ENCODE measurements at places on chromosomes 7 and 10.
A peak's percentile ranks its signal among the peaks of the same experiment; 100 is the strongest.

DNA sequence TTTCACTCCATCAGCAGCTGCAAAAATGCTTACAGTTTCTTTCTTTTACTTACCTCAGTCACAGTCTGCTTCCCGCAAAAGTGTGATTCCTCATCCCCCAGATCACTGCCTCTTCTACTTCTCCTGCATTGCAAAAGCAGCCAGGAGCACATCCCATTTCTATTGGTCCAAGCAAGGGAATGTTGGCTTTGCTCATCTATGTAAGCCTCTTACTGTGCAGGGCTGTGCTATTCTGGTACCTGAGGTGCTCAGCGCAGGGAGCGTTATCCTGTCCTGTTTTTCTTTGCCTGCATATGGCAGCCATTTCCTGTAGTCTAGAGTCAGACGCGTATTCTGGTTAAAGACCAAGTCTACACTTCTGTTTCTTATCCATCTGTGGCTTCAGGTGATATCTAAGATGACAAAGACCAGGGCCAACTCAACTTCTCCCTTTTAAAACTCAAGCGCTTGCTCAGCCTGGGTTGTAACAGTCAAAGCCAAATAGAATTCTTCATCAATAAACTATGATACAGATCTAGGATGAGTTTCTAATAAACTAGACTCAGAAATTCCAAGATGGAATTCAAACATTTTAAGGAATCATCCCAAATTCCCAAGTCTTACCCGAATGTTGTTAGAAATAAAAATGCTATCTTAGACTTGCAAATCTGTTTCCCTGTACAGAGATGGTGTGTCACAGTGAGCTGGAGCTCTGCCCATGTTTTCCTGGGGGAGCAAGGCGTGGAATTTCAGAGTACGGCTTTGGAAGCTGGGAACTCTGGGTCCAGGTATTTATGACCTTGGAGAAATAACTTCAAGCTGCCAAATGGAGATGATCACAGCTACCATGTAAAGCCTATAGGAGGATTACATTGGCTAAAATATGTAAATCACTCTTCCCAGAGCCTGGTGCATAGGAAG is 6.1 kb upstream of the RBM17 start:
- DNase-seq = no peak

DNA sequence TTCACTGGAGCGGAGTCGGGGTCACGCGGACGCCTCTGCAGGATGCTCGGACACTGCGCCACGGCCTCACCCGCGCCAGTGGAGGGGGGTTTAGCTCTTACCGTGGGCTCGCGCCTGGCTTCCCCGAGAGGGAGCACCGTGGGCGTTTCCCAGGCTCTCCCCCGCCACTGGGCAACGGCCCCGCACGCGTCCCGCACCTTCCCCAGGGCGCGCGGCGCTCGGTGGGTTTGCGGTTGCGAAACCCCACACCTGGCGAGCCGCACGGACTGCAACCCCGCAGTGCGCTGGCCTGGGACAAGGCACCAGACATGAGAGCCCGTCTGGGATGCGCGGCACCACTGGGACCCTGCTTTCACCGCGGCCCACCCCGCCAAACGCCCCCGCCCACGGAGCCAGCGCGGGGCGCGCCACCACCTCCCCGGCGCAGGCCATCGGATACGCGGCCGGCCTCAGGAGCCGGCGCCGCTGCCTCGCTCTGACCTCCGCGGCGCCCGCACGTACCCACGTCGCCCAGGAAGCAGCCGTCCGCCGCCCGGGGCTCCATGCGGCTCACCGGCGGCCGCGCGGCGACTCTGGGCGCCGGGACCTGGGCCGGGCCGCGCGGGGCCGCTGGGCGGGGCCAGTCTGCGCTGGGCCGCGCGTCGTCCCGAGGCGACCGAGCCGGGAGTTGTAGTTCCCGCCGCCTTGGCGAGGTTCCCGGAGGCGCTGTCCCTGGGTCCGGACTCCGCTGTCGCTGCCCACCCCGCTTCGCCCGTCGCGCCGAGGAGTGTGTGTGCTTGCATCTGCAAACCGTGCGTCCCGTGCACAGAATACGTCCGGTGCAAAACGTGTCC is at the start of gene ASB13:
ASB13 (minus strand) TSS at position 588 of the 833 bp plus-strand sequence; CDS start at position 544, 44 bp downstream.
- DNase-seq = peak; percentile 73

DNA sequence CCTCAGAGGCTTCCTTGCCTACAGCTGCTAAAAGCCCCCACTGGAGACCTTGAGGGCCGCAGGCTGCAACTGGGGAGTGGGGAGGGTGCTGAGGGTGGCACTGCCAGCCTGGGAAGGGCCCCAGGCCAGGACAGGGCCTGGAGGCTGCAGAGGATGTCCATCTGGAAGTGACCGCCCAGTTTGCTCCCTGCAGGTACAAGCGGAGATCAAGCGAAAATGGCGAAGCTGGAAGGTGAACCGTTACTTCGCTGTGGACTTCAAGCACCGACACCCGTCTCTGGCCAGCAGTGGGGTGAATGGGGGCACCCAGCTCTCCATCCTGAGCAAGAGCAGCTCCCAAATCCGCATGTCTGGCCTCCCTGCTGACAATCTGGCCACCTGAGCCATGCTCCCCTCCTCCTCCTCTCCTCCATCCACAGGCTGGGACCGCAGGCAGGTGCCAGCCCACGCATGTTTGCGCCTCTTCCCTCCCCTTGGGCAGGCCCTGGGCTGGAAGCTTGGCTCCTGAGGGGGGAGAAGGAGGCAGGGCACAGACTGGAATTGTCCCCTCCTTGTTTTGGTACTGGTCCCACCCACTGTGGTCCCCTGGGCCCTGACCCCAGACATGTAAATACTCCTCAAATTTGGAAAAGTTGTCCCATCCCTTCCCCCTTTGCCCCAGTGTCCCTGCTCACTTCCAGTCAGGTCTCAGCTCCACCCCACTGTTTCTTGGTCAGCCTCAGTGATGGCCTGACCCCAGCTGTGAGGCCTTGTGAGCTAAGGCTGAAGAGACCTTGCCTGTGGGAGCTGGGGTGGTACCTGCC is 54.4 kb downstream of the ADCYAP1R1 start:
- DNase-seq = no peak

DNA sequence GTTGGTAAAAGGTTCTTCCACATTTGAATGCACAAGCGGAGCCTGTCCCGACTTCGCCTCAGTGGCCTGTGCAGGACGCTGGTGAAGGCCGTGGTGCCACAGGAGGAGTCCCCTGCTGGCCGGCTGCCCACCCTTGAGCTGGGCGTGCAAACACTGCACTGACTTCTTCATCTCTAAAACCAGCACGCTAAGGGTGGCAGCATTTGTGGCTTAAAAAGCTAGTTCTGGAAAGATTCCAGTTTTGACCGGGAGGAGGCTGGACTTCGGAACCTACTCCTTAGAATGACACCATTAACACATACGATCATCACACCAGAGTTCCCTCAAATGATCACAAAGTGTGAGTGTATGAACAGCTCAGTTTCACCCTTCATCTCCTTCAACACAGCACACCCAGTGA is 102.4 kb downstream of the SMURF1 start:
- DNase-seq = no peak

- DNase-seq = no peak
These were observed 70.9 kb upstream of the CTBP2 start for GRCh38 chr10:125231116-125231812.

DNA sequence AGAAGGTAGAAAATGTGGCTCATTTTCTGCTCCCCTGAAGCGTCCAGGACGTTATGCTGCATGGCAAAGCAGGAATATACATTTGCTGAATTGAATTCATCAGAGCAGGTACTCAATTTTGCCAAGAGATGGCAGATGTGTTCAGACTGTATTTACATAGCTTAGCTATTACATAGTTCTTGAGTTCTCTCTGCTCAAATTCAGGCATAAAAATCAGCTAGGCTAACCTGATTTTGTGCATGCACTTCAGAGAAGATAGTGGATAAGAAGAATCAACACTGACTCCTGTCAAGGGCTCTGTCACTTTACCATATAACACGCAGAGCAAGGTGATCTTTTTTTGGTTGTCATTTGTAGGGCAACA is 209.2 kb upstream of the FAM3C start:
- DNase-seq = no peak

DNA sequence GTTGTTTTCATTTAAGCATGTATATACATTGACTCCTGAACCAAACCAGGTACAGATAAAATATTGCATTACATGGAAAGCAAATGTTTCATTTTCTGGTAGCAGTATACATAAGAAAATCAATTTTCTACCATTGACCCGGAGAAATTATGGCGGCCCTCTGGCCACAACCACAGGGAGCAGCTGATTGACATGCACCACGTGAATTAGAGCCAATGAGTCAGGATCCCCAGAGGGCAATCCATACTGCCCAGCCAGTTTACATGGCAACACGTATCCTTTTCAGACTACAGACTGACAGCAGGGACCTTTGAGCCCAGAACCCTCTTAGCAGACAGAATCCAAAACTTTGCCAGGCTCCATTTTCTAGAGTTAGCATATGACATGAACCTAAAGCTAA is 272.2 kb upstream of the NEBL start:
- DNase-seq = no peak

DNA sequence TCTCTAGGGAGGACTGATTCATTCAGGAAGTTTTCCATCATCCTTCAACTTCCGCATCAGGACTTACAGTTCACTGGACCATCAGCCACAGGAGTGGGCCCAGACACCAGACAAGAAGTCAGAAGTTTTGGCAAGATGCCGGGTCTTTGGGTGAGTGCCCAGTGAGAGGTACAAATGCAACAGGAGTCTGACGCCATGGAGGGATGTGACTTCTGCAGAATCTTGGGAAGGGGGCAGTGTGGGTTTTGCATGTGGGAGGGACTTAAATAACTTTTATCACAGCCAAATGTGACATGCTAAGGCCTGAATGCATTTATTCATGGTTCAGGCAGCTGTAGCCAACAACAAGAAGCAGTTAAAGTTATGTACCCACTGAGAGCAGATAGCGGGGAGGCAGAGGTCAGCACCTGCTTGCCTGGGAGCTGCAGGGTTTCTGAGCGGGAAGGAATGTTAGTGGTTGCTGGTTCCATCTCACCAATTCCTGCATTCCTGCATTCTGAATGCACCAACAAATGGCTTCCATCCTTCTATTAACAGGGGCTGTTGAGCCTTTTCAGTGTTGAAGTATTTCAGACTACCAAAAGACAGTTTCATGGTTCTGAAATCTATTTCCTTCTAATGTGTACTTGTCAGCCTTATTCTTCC is 375.2 kb downstream of the PAXIP1 start:
- no peak for DNase-seq

GRCh38 chr10:15455456-15455855 is 84.4 kb upstream of the FAM171A1 start:
- DNase-seq = no peak

GRCh38 chr7:101625031-101625791 is 3.9 kb downstream of the MYL10 start:
- peak; percentile 71 for DNase-seq

DNA sequence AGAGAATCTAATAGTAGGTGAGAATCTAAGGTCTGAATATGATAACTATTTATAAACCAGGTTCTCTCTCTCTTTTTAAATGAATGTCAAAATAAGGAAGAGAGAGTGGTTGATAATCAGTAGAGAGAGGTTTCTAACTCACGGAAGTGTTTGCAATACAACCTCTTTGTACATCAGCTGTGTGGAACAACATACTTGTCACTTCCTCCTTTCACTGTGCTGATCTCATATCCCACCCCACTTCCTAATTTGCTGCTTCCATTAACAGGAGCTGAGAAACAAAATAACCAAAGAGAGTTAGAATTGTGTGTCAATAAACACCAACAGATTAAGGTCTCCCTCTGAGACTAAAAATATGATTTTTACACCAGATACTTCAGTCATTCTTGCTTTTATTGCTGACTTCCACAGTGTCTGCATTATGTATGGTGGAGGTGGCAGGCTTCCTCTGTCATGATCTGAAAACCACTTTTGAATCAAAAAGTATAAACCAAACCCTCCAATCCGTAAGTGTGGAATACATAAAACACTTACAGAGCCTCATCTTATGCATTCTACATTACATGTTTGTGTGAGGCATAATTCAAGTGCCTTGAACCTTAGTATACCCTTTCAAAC is 25.0 kb downstream of the CACUL1 start:
- peak; percentile 90 for DNase-seq

DNA sequence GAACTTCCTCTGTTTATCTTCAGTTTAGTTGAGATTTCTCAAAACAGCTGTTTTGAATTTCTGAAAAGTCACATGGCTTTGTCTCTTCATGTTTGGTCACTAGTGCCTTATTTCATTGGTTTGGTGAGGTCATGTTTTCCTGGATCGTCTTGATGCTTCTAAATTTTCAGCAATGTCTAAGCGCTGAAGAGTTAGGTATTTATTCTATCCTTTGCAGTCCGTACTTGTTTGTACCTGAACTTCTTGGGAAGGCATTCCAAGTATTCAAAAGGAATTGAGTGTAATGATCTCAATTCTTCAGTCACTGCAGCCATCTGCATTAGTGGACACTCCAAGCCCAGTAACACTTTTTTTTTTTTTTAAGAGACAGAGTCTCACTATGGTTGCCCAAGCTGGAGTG is 67.7 kb downstream of the HERC4 start:
- no peak for DNase-seq

Measured in suppressor macrophage (primary cell).